ENCODE measurements at places on chromosomes 2 and 18.
A peak's percentile ranks its signal among the peaks of the same experiment; 100 is the strongest.

DNA sequence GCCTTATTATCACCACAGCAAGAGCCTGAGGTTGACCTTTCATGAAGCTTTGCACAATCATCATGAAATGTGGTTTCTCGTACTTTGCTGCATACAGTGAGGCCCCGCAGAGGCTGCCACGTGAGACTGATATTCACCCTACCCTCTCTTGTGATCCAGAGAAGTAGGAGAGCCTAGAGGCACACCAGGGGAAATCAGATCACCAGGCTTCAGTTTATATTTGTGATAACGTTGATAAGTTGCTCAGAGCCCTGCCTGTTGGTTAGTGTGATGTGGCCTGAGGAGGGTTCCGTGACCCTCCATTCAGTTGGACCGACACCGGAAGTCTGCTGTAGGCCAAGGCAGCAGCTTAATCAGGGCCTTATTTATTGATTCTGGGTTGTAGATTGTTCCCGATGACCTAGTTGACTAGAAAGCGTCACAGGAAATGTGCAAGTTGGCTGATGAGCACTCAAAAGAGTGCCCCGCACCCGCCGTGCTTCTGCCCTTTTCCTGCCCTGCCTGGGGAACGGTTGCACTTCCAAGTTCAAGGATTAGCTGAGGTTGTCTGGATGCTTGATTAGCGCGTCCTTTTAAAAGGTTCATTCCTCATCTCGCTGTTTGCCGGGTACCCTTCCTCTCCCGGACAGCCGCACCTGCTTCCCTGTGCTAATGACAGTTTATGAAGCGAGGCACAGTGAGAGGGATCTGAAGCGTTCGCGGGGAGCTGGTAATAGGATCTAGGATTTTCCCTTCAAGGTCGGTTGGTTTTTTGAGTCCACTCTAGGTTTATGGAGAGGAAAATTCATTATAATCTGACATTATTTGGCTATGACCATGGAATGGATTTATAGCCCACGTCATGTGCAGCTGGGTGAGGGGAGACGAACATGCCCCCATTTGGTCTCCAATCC is 146.4 kb downstream of the SH3RF3 start:
- DNase-seq, result no peak

- no peak for DNase-seq
These were observed 10.6 kb downstream of the ZFP36L2 start for GRCh38 chr2:43215673-43216255.

GRCh38 chr2:209253544-209253943 is 170.3 kb upstream of the MAP2 start:
- DNase-seq, result no peak

DNA sequence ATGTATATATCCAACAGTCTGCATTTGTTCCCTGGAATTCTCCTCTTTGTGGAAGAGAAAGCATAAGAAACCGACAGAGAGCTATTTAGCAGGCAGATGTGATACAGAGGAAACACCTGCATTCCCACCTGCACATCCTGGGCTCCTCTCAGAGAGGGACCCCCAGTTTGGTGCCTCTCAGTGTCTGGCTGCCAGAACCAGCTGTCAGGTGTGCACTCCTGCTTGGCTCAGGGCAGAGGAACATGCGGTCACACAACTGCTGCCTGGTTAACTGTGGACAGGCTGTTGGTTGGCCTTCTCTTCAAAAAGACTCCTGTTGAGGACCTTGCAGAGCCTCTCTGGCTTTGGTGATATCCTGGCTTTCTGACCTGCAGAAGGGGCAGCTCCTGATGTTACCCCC is 54.6 kb downstream of the ITGB6 start:
- DNase-seq, result no peak

DNA sequence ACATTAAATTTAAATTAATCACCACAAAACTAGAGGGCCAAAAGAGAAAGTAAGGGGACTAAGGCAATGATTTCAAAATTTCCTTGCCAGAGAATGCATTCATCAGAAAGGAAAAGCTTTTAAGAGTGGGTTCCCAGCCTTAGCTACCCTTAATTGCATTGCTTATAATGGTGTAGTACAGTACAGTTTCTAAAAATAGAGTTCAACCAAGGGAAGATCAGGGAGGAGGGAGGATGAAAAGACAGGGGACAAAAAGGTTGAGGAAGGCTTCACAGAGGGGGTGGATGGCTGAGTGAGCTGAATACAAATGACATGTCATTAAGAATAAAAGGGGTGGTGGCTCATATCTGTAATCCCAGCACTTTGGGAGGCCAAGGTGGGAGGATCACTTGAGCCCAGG is 119.9 kb downstream of the RBMS1 start:
- no peak for DNase-seq

- DNase-seq, result no peak
These were observed 116.0 kb downstream of the LIPG start for GRCh38 chr18:49677762-49678413.

DNA sequence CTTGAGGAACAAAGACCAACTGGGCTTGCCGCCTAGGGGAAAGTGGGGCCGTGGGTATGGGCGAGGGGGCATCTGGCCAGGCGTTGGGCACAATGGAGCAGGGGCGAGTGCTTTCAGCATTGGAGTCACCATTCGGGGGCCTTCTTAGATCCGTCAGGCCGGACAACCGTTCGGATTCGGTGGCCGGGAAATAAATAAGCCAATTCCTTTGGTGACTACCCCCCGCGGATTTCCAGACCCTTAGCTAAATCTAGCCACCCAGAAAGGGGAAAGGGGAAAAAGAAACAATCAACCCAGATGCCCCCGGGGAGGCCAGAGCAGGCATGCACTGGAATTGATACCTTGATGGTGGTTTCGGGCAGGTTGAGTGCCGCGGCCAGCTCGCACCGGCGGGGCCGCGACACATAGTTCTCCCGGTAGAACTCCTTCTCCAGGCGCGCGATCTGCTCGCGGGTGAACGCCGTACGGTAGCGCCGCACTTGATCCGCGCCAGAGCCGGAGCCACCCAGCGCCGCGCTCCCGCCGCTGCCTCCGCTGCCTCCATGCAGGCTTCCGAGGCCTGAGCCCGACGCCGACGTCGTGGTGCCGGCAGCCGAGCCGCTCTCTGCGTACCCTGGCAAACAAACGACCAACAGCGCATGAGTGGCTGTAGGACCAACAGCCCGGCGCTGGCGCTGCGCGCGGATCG is 1.8 kb downstream of the EVX2 start:
- DNase-seq, result no peak

DNA sequence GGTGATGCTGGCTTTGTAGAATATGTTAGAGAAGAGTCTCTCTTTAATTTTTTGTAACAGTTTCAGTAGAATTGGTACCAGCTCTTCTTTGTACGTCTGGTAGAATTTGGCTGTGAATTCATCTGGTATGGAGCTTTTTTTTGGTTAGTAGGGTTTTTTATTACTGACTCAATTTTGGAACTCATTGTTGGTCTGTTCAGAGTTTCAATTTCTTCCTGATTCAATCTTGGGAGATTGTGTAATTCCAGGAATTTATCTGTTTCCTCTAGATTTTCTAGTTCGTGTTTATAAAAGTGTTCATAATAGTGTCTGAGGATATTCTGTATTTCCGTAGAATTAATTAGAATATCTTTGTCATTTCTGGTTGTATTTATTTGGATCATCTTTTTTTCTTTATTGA is 943.5 kb downstream of the TRIB2 start:
- no peak for DNase-seq

DNA sequence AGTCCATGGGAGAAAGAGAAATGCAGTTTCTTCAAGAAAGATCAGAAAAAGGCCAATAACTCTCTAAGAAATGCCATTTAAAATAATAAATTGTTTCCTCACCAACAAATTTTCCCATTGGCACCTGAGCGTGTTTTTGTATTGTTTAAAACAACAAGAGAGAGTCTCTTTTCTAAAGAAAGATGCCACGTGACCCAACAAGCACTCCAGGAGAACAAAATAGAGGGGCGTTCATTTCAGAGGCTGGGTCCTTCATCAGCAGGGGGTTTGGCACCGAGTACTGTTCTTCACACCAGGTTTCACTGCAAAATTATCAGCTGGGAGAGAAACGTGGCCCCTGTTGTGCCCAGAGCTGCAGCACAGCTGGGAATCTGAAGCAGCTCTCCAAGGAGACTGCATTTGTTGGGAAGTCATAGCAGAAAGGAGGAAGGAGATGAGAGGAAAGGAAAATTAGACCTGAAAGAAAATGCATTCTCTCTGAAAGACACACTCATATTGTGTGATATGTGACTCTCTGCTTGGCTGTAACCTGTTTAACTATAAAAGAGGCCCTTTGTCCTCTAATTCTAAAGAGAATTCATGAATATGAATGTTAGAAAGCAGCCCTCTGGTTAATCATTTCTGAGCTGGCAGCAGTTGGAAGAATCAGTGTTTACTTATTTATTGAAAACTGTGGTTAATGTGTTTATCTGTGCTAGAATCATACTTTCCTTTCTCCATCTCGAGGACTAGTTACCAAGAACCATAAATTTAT is 205.3 kb upstream of the CDH20 start:
- DNase-seq, result no peak

DNA sequence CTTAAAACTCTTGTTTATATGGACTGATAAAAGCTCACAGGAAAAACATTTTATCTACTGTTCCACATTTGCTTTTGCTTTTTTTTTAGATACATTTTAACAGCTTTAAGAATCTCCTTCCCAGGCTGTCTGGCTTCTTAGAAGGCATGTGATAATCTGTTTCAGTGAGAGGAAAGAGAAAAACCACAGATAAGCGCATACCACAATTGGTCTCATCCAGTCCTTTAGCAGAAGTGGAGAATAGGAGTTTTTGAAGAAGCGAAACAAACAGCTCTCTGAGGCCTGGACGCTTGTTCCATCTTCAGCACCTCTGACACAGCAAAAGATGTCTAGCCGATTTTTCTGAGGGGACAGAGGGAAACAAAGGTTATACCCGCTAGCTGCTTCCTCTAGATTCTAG is 37.6 kb downstream of the RMC1 start:
- no peak for DNase-seq

DNA sequence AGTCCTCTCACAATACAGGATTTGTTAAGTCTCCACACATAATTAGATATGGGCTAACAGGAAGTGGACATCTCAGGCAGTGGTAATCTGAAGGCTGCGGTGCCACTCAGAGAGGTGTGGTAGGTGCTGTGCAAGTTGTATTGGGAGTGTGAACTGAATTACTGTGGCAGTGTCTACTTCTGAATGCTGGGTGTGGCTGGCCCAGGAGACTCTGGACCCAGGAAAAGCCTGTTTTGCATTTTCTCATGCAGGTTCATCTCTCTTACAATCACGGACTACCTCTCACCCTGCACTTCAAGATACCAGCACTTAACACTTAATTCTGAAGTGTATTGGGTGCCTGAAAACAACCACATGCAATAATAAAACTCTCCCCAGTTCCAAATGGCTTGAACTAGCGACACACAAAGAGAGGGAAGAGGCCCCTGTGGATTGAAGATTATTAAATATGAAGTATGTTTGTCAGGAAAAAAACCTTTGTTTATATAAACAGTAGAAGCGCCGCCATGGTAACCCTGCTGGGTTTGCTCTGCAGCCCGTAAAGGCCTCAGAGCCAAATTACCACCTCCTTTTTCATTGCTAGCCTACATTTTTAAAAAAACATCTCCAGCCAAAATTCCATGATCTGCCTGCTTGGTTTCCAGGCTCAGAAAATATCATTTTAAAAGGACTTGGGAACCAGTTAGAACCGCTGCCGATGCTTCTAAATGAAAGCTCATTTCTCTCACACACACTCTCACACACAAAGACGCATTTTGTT is 77.5 kb downstream of the GFPT1 start:
- DNase-seq, result peak; percentile 77

DNA sequence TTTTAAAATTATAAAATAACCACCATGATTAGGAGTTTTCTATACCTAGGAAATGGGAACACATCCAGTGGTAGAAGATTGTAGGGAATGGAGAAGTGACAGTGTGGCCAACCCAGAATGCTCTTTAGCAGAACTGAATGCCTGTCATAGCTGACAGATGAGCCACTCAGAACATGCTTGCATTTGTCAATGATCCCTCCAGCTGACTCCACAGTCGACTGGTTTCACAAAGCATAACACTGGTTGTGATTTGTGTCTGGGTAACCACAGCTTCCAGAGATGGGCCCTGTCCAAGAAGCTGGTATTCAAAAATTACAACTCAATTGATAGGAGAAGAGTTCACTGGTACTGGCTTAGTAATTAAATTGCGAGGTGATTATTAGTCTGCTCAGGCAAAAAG is 9.0 kb upstream of the CTIF start:
- no peak for DNase-seq

- no peak for DNase-seq
These were observed 317.9 kb downstream of the GBX2 start for GRCh38 chr2:235850289-235850688.

GRCh38 chr2:73990531-73990930 is 5.8 kb downstream of the TET3 start:
- DNase-seq, result no peak

GRCh38 chr2:170905864-170906263 is 23.2 kb upstream of the GORASP2 start:
- DNase-seq, result no peak

DNA sequence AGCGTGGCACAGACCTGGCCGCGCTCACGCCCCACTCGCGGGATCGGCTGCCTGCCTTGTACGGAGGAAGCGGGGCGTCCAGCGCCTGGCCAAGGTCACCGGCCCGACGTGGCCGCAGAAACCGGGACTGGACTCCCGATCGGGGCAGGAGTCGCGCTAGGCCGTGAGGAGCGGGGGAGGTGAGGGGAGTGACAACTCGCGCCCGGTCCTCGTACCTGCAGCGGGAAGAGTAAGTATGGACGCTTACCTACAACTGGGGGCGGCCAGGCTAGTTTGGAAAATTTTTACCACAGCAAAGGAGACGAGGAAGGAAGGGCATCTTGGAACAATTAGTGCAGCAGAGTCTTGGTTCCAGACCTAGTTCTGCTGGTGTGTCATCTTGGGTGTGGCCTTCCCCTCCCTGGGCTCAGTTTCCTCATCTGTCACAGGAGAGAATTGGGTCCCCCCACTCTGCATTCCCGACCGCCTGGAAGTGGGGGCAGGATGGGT is 693 bp downstream of the UBE2F start:
- no peak for DNase-seq

DNA sequence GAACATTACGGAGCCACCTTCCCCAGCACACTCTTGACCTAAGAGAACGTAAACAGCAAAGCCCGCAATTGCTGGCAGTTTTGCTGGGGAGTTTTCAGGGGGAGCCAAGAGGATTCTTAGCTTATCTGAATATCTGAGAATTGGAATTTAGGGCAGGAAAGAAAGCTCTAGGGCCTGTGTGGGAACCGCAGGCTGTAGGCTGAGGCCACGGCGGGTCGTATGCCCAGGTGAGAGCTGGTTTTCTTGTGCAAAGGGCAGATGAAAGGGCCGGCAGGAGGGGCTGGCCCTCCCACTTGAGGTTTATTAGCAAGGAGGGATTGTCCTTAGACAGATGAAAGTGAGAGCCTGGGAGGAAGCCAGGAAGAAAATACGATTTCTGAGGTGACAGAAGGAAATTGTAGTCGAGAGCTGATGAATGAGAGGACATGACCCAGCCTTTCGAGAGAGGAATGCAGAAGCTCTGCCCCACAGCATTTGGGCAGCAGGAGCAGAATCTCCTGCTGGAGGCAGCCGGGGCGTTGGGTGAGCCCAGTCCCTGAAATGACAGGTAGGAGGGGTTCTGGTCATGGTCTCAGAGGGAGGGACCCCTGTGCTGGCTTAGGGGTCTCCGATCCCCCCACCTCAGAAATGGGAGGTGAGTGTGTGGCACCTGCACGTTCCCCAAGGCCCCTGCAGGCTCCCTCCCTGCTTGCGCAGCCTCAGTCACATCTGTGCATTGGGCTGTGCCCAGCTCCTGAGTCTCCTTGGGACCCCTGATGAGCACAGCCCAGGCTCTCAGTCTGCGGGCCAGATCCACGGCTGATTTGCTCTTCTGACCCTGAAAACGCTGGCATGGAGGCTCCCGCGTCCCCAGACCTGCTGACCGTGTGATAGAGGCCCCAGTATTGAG is 61.1 kb downstream of the CABLES1 start:
- DNase-seq, result no peak
